ENCODE measurements at places on chromosomes 11 and 22.

DNA sequence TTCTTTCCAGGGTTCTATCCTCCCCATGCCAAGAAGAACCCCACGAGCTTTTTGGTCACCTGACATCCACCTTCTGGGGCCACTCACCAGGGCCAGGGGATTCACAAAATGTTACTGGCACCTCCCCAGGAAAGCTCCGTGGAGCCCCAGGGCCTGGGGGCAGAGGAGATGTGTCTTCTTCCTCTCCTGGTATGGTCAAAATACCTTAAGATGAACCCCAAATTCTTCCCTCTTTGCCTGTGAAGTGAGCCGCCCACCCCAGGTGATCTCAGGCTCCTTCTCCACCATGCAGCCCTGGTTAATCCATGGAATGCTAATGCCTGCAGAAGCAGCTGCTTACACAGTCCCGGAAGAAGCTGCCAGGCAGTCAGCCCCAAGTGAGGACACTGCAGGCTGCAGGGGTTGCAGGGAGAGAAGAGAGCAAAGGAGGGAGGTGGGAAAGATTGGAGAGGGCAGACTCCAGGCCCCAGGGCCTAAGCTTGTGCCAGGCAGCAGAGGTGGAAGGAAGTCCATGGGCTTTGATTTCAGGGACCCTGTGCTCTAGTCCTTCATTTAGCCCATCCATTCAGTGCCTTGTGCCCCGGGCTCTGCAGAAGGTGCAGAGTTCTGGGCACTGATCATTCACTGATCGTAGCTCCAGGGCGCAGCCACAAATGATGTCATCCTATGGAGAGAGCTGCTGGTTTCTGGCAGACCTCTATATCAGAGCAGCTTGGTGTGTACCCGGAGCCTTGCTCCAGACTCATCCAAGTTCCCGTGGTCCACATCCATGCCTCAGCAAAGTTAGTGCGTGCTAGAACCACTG, 127.9 kb upstream of the NECTIN1 start:
- DNase-seq = no peak

DNA sequence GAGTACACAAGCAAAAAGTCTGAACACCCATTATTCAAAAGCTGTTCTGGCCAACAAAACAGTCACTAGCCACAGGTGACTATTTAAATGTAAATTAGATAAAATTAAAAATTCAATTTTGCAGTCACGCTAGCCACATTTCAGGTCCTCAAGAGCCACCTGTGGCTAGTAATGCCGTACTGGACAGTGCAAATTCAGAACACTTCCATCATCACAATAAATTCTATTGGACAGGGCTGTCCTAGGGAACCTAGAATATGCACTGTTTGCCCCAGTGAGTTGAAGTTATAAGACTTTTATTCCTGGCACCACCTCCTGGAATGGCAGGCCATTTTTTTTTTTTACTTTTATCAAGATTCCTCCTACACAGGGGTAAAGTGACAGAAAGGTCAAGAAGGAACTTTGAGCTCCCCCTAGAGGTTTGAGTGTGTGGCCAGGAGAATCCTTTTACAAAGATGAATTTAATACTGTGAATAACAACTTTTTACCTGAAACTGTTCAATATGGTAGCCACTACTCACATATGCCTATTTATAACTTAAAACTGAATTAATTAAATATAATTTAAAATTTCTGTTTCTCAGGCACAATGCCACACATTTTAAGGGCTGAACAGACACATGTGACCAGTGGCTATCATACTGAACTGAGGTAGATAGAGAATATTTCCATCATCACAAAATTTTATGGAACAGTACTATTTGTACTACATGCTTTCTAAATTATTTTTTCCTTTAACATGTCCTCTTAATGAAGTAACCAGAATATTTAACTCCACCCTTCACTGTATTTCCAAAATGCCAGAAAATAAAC, 6.5 kb downstream of the MSANTD2 start:
- DNase-seq = no peak

GRCh38 chr11:94455861-94456260, 37.8 kb downstream of the MRE11 start:
- DNase-seq = no peak

GRCh38 chr22:44548981-44549380, 50.9 kb upstream of the RTL6 start:
- DNase-seq = no peak

DNA sequence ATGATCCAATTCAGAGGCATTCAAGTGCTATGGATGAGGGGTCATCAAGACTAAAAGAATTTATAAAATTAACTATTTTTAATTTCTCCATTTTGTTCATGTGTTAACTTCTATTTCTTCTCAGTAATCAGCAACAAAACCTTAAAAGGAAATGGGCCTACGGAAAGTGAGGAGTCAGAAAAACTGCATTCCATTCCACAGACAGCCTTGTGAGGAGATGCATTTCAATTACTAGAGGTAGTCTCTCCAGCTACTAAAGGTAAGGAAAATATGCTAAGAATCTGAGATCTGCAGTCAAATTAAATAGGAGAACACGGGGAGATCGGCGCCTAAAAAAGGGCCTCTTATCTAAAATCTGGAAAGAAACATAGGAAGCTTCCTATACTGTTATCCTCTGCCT, 661.7 kb downstream of the DLG2 start:
- no peak for DNase-seq

DNA sequence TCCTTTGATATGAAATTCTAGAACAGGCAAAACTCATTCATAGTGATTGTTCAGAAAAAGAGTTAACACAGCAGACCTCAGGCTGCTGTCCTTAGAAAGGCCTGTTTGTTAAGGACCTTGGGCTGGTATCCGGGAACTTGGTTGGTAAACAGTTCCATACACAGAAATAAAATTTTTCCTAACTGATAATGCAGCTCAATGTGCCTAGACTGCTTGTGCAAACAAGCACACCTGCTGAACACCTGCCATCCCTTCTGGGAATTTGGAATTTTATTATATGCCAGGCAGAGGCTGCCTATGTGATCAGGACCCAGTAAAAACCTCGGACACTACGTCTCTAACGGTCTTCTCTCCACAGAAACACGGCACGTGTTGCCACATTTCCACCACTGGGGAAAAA, 11.5 kb downstream of the THAP12 start:
- no peak for DNase-seq

GRCh38 chr11:27861706-27862430, 161.6 kb upstream of the BDNF start:
- no peak for DNase-seq

DNA sequence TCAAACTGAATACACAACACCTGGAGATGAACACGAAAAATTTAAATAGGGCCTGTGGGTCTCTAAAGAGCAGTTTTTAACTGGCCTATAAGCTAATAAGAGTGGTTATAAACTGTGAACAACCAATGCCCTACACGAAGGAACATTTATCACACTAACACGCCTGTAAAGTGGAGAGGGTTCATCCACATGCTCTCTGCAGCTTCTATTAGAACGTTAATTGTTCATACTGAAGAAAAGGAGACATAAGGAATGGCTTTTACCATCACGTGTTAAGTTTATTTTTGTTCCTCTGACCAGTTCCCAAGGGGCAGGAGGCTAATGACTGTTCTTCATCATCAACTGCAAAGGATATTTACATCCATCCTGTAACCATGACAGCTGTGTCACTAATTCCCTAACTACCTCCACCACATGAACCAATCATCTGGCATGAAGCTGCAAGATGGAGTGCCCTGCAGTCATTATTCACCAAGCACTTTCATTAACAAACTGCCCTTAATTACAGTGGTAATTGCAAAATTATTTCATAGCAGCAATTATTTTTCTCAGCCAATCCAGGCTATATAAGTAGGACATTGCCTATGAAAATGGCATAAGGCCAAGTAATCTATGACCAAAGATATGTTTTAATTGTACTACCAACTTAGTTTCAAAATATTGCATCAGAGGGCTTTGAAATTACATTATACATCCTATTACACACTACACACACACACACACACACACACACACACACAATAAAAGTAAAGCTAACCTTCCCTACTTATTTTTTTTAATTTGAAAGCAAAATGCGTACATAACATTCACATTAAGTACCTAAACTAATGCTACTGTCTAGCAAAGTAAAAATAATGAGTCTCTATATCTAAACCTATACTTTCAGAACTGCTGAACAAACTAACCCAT, 186.7 kb downstream of the CADM1 start:
- DNase-seq = peak; percentile 93

DNA sequence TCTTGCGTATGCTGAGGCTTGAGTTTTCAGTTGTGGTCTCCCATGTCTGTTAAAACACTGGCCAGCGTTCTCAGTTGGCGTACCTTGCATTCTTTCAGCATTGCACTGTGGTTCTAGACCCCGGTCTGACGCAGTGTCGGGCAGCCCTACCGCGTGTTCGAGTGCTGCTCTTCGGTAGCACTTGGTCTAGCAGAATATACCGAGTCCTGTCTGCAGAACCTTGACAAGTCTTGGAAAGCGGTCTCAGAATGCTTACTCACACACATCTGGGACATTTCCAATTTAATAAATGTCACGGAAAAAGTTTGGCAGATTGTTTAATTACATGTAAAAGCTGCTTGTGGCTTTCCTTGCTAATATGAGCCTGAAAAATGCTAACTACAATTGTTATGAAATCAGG, 32.6 kb downstream of the PPFIA1 start:
- no peak for DNase-seq

DNA sequence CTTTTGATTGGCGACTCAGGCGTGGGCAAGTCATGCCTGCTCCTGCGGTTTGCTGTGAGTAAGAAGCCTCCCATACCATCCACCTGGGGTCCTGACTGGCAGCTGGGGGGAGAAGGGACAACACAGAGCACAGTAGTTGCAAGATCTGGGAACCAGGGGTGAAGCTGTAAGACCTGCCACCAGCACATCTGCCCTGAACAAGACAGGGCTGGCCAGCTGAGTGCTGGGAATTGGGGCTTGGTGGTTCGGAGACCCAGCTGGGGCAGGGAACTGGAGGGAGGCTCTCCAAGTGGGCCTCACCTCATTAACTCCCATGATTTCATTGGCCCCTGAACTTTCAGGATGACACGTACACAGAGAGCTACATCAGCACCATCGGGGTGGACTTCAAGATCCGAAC, 3.4 kb downstream of the RAB1B start:
- DNase-seq = no peak

- no peak for DNase-seq
Measured at GRCh38 chr22:23121424-23121823, 20.4 kb downstream of the RSPH14 start.

DNA sequence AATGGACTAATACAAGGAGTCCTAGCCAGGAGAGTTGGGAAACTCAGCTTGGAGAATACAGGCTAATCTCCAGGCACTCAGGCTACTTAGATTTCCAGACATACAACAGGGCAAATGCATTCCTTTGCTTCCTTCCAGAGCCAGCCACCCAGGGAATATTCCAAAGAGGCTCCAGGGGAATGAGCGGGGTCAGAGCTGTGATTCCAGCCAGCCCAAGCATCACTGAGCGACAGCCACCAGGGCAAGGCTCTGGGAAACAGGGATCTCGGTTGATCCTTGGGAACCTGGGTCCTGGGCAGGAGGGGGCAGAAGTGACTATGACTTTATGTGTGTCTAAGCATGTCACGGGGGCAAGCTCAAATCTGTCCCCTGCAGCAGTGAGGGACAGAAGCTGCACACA, 112.3 kb upstream of the LMO1 start:
- no peak for DNase-seq

GRCh38 chr11:3964056-3964455, 108.6 kb downstream of the STIM1 start:
- DNase-seq = no peak

GRCh38 chr11:2655016-2655719, 44.6 kb downstream of the KCNQ1OT1 start:
- no peak for DNase-seq

DNA sequence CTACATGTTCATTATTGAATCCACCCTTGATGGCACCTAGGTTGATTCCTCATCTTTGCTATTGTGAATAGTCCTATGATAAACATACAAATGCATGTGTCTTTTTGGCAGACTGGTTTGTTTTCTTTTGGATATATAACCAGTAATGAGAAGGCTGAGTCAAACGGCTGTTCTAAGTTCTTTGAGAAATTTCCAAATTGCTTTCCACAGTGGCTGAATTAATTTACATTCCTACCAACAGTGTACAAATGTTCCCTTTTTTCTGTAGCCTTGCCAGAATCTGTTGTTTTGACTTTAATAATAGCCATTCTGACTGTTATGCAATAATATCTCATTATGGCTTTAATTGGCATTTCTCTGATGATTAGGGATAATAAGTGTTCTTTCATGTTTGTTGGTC, 184.9 kb downstream of the CASP12 start:
- DNase-seq = no peak

DNA sequence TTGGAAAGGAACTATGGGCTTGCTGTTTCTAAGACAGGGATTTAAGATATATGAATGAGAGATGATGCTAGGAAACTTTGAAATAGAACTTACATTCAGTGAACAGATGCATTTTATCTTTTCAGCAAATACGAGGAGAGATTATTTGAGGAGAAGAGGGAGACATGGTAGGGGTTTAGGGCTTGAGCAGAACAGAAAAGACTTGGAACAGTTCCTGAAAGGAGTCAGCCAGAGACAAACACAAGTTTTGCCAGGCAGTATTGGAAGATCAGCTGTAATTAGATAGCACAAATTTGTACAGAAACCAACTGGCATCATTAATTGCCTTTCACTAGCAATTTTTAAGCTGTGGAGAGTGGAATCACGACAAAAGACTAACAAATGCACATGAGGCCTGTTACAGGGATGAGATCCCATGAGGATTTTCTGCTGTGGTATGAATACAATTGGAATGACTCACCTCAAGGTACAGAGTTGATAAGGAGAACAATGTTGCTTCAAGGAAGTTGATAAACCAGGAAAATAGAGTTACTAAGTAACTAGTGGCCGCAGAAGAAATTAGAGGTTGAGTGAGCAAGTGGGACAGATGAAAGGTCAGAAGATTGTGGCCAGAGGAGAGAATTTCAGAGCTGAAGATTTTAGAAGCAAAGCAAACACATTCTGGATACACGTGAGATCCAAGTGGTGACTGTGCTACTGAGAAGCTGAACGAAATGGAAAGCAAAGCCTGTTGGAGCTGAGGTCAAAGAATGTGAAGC, 67.9 kb downstream of the CYB5R2 start:
- DNase-seq = no peak

DNA sequence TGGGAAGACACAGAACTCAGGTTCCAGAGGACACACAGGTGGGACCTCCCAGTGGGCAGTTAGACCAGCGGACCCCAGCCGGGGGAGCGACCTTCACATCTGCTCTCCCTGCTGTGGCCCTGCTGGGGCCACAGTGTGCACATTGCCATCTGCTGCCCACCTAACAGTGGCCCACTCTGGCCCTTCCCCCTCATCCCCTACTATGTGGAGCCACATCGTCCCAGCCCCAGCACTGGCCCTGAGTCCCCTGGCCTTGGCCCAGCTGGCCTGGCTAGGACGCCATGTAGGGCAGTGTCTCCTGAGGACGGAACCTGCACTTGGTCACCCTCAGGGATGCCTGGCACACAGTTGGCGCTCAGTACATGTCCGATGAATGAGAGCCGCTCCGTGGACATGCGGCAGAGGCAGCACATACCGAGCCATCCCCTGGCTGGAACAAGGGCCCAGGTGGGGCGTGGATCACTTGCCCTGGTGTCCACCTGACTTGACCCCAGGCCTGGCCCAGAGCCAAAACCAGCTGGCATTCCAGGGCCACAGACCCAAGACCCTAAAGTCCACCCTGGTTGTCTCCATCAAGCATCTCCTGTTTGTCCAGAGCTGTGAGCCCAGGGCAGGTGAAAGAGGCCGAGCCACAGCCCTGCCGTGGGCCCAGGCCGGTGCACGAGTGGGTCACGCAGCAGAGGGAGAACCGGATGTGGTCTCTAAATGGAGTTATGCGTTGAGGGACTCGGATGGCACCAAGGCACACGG, 93.1 kb upstream of the FGF3 start:
- DNase-seq = no peak

GRCh38 chr22:37933711-37934376, 19.6 kb downstream of the C22orf23 start:
- no peak for DNase-seq

All from NCI-H1436 treated with DMSO at 0.1 percent for 48 hours (cell line).